Activated naive CD4-positive, alpha-beta T cell (primary cell): ENCODE measurements at places on chromosomes 11 and 22.

- no peak for DNase-seq
These were observed 926 bp downstream of the CD6 start for GRCh38 chr11:60972182-60973030.

DNA sequence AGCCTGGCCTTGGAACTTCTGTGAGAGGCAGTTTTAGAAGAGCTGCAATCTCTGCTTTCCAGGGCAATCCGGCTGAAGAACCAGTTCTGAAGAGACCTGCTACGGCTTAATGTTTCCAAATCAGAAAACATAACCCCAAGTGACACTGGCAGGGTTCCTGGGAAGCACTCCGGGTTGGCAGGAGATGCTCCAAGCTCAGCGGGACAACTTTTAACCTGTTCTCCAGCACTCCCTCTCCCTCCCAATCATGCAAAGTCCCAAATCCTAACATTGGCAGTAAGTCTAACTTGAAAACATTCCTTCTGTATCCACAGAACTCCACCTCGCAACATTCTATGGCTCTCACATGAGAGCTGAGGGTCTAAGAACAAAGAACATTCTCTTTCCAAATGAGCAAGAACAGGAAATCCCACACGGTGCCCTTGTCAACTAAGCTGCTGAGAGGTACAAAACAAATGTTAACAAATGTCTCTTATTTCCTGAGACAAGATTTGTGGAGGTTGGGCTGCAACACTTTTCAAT lies 48.5 kb upstream of the MN1 start:
- no peak for DNase-seq

DNA sequence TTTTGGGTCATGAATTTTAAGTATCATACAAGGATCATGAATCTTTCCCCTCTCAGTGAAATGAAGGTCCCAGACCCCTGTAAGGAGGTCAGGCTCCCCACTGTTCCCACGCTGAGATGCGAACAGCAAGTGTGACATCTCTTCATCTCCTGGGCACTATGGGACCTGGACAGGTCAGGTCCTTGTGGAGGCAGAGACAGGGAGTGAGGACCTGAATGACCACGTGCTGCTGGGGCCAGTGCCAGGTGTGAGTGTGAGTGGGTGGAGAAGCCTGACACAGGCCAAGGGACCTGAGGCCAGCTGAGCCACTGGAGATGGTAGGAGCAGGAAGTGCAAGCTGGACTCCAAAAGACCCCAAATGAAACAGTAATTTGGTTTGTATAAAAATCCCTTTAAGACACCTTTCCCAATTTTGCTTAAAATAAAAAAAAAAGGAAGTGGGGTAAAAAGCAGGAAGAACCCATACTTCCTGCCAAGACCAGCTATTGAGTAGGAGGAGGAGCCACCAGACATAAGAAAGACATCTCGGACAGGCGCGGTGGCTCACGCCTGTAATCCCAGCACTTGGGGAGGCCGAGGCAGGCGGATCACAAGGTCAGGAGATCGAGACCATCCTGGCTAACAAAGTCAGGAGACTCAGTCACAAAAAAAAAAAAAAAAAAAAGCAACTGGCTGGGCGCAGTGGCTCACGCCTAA lies 35.4 kb upstream of the SERPIND1 start:
- DNase-seq, result no peak

DNA sequence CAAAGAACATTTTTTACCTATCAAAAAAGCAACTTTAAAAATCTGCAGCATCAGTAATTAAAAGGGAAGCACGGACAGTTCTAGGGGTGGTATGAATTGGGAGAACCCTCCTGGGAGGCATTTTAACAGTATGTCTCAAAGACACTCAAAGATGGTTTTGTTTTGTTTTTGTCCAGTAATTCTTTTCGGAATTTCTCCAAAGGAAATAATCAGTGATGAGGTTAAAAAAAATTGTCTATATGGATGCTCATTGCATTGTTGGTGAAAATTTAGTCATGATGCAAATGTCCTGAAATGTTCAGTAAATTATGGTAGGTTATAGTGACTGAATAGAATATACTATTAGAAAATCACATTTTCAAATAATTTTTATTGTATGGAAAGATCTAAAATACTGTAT lies 115.1 kb downstream of the ATXN10 start:
- no peak for DNase-seq

GRCh38 chr11:35486446-35486845 lies 39.0 kb downstream of the PAMR1 start:
- DNase-seq, result no peak

DNA sequence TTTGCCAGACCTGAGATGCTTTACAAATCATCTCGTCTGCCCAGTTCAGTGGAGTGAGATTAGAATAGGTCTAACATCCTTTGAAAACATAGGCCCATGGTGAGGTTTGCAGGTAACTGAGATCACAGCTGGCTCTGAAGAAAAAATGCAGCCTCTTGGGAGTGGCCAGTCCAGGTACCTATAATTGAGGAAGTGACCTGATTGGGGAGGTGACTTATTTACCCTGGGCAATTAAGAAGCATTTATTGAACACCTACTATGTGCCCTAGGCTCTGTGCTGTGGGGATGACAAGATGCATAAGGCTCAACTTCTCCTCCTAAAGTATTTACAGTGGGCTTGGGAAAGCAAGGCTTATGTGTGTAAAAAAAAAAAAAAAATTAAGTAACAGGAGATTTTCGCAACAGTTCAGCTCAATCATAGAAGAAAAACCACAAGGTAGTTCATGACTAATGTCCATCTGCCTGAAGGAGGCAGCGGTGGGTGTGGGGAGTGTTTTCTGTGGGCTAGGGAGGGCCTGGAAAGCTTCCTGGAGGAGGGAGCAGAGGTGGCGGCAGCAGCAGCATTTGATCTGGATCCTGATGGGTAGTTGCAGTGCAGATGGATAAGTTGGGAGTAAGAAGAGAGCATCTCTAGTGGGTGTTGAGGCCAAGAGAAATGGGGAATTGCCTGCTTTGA lies 16.1 kb downstream of the MICAL2 start:
- no peak for DNase-seq

- no peak for DNase-seq
These were observed 4.7 kb downstream of the STX3 start for GRCh38 chr11:59759900-59760299.

DNA sequence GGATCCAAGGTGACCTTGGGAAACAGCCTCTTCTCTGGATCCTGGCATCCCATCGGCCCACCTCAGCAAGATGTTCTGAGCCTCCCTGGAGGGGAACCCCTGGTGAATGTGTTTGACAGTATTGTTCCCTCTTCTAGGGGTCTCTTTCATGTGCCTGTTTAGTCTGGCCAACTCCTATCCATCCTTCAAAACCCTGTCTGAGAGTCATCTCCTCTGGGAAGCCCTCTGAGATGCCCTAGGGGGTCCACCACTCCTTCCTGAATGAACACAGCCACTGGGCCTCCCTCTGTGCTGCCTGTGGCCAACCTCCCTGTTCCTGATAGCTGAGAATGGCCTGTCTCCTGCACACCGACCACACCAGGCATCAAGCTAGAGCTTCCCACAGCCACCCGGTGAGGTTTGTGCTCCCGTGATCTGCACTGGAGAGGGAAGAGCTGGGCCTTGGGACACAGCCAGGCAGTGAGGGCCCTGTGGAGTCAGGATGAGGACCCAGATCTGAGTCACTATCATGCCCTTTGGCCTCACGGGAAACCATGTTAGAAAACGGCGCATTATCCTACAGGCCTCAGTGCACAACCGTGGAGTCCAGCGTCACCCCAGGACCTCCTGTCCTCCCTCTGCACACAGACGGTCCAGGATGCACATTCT lies 8.8 kb downstream of the WNT7B start:
- no peak for DNase-seq

GRCh38 chr11:46075168-46075567 lies 46.1 kb downstream of the PHF21A start:
- no peak for DNase-seq

- DNase-seq, result no peak
These were observed 66.4 kb upstream of the SORL1 start for GRCh38 chr11:121385688-121386087.

- no peak for DNase-seq
These were observed 296.9 kb upstream of the ZC3H12C start for GRCh38 chr11:109796253-109796652.

DNA sequence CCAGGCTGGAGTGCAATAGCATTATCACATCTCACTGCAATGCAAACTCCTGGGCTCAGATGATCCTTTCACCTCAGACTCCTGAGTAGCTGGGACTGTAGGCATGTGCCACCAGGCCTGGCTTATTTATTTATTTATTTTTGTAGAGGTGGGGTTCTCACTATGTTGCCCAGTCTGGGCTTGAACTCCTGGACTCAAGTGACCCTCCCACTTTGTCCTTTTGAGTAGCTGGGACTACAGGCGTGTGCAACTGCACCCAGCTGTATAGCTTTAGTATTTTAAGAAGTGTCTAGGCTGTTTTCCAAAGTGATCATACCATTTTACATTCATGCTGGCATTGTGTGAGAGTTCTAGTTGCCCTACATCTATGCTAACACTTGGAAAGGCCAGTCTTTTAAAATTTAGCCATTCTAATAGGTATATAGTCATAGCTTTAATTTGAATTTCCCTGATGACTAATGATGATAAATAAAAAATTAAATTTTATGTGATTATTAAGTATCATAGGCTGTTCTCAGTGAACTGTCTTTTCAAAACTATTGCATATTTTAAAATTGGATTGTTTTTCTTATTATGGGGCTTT lies 96.9 kb downstream of the TMEM135 start:
- no peak for DNase-seq

DNA sequence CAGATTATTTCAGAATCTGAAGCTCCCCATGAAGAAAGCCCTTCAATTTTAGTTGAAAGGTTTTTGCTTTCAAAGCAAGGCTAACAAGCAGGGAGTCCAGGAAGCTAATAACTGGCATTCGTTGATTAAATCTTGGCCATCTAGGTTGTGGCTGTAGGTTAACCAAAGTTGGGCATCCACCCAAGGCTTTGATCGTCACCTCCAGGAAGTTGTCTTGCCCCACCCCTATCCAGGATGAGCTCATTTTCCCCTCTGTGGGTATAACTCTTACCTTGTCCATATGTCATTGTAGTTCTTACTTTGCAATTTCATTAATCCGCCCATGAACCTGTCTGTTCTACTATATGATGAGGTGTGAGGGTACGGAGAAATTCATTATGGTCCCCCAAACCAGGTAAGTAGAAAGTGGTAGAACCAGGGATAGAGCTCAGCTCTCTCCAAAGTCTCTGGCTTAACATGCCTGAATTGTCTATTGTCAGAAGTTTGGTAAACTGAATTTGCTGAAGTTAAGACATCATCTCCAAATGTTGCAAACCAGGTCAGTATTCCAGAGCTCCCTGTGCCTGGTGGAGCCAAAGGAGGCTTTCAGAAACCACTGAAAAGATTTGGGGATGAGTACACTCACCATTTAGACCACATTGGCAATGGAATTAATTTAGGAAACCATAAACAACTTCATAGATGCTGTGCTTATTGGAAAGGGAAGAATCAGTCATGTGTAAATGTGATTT lies 97.1 kb downstream of the CD44 start:
- no peak for DNase-seq

DNA sequence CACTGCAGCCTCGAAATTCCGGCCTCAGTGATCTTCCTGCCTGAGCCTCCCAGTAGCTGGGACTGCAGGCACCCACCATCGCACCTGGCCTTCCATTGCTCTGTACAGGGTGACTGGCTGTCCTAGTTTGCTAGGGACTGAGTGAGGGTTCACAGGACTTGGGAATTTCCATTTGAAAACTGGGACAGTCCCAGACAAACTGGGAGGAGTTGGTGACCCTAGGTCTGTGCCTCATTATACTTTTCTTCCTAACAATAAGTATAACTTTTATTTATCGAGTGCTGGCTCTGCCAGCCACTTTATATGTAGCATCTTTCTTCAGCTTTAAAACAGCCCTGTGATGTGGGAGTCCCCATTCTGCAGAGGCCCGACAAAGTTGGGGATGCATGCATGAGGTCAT lies 25.5 kb downstream of the TCP11L1 start:
- no peak for DNase-seq

- DNase-seq, result no peak
These were observed 46.9 kb upstream of the SYT9 start for GRCh38 chr11:7204778-7205177.

DNA sequence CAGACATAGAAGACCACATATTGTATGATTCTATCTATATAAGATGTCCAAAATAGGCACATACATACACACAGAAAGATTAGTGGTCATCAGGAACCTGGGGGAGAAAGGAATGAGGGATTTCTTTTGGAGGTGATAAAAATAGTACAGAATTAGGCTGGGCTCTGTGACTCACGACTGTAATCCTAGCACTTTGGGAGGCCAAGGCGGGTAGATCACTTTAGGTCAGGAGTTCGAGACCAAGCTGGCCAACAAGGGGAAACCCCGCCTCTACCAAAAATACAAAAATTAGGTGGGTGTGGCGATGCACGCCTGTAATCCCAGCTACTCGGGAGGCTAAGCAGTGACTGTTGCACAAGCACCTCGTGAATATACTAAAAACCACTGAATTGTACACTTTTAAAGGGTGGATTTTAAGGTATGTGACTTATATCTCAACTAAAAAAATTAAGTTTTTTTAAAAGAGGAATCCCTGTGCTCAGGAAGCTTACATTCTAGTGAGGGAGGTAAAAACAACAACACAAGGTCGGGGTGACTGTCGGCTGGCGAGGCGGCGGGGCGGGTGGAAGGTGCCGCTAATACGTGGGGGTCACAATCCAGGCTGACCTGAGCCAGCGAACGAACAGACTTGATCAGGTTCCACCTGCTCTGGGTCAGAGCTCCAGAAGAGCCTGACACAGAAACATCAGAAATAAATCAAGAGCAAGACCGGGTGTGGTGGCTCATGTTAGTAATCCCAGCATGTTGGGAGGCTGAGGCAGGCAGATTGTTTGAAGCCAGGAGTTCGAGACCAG lies 25.3 kb upstream of the TESMIN start:
- no peak for DNase-seq
